ENCODE measurements at places on chromosomes 12 and 14.

DNA sequence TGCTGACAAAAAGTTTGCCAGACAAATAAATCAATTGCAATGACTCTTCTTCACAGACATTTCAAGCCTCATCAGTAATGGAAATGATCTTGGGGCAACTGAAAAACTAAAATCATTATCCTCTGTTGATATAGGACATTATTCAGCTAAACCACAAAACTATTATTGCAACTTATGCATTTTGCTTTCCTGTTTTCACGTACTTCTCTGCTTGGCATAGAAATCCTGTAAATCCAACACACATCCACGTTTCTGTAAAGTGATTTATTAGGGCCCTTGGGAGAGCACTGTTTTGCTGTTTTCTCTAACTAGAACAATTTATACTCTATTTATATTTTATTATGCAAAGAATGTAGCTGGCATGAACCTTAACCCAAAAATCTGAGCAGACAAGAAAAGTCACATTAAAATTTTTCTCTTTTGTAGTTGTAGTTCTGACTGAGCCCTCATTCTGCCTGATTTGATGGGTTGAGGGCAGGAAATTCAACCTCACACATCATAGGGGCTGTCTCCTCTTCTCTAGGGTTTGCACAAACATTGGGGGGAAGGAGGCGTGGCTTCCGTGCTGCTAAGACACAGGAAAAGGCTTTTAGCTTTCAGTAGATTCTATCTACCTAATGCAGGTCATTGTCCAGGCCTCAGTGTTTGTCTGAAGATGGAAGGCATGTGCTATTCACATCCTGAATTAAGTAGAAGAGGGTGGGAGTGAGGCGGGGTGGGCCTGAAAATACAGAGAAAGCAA lies 11.5 kb upstream of the NUP107 start:
- no peak for DNase-seq

DNA sequence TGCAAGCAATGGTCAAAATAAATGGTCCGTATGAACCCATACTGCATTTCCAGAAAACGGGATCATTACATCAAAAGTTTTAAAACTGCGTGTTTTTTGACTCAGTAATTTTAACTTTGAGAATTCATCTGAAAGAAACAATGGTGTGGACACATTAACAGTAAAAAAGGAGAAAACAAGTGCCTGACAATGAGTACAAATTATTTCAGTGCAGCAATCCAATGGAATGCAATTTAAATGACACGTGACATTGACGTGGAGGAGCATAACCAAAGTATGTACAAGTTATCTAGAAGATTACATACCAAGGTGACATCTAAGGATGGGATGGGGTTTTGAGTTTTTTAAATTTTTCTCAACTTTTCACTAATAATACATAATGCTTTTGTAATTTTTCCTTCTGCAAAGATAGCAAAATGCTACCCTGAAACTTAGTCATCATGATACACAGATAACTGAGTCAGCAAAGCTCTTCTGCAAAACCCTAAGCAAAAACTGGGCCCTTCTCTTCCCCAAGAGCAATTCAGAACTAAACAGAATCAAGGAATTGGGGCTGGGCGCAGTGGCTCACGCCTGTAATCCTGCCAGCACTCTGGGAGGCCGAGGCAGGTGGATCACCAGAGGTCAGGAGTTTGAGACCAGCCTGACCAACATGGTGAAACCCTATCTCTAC lies 20.4 kb downstream of the HNRNPC start:
- DNase-seq: no peak

DNA sequence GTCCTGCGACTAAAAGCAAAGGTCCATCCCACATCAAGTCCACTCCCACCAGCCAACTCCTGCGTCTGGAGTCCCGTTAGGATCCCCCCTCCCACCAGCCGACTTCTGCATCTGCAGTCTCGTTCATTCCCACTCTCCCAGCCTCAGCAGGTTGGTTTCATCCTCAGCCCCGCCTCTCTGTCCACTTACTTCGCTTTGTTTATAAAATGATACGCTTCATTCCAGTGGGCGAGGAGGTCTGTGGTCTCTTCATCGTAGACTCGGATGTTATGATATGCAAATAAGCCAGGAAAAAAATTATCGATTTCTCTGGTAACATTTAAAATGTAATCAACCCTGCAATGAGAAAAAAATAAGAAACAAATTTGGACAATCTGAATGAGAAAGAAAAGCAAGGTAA lies 56.8 kb downstream of the SSH1 start:
- no peak for DNase-seq

GRCh38 chr12:43290836-43291235 lies 261.2 kb downstream of the ADAMTS20 start:
- DNase-seq: no peak

- DNase-seq: no peak
Observed at GRCh38 chr12:96093543-96094196, 58.3 kb upstream of the LTA4H start.

DNA sequence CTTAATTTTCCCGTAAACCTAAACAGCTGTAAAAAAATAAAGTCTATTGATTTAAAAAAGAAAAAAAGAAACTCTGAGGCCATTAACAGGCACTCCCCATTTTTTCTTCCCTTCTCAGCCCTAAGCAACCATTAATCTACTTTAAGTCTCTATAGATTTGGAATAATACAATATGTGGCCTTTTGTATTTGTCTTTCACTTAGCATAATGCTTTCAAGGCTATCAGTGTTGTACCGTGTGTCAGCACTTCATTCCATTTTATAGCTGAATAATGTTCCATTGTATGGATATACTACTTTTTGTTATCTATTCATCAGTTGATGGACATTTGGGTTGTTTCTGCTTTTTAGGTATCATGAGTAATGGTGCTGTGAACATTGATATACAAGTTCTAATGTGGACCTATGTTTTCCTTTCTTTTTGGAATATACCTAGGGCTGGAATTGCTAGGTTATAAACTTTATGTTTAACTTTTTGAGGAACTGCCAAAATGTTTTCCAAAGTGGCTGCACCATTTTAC lies 15.7 kb downstream of the CREBL2 start:
- no peak for DNase-seq

DNA sequence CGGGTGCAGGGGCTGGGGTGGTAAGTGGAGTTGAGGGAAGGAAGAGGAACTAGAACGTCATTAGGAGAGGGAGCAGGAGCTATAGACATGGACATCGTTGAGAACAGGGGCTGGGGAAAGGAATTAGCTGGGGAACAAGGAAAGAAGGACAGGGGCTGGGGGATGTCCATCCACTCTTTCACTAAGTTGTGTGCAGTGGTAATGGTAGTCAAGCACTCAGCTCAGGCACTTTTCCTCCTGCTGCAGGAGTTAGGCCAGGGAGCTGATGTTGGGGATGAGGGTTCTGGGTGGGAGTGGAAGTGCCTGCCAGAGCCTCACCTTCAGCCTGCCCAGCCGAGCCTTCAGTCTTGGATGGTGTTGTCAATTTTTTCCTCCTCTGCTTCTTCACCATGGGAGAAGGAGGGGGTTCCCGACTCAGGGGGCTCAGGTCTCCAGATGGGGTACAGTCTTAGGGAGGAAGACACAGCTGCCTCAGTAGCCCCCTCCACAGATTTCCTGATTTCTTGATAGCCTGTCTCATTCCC lies 9.2 kb downstream of the AGAP2 start:
- DNase-seq: no peak

GRCh38 chr12:95633732-95634465 lies 82.6 kb upstream of the USP44 start:
- peak; percentile 13 for DNase-seq

GRCh38 chr12:80756875-80757274 lies 40.2 kb downstream of the MYF5 start:
- peak; percentile 54 for DNase-seq

DNA sequence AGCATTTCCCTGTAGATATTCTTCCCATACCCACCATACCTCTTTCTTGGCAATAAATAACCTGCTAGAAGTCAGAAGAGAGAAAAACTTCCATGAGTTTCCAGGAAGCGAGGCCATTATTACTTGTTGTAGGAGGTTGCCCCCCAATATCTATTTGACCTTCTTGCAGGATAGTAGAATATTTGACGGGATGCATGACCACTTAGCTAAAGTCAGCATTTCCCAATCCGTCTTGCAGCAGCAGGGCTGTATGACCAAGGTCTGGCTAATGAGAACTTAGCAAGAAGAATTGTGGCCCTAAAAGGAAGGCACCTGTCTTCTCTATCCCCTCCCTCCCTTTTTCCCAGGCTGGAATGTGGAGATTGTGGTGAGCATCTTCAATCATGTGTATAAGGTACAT lies 51.5 kb downstream of the NINJ2 start:
- no peak for DNase-seq

GRCh38 chr12:114409852-114410600 lies 4.1 kb upstream of the TBX5 start:
- no peak for DNase-seq

DNA sequence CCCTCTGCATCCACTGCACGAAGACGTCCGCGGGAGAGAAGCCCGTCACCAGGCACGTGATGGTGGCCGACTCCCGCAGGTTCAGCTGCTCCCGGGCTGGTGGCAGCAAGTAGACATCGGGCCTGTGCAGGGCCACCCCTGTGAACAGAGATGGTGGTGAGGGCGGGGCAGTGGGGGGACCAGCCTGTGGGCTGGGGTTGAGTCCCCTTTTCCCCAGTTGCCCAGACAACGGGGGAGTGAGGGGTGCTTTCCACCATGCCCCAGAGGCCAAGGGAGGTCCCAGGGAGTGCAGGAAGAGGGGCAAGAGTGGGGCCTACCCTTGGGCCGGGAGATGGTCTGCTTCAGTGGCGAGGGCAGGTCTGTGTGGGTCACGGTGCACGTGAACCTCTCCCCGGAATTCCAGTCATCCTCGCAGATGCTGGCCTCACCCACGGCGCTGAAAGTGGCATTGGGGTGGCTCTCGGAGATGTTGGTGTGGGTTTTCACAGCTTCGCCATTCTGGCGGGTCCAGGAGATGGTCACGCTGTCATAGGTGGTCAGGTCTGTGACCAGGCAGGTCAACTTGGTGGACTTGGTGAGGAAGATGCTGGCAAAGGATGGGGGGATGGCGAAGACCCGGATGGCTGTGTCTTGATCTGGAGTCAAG lies 328.3 kb downstream of the TMEM121 start:
- no peak for DNase-seq

GRCh38 chr12:85405781-85406522 lies 125.9 kb downstream of the ALX1 start:
- DNase-seq: peak; percentile 17

DNA sequence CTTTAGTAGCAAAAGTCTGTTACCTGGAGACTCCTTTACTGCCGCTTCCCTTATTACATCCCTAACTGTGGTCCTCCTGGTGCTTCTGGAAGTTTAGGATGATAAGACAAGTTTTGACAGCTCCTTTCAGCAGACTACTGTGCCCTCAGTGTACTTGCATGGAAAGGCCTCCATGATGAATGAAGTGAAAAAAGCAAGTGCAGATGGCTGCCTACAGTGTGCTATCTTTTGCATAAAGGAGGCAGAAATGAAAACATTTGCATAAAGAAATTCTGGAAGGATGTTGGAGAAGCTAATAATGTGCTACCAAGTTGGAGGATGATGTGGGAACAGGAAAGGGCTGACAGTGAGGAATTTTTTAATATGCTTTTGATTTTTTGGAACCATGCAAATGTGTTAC lies 4.5 kb downstream of the TCTN2 start:
- DNase-seq: no peak

GRCh38 chr12:18864900-18865561 lies 127.1 kb downstream of the CAPZA3 start:
- peak; percentile 81 for DNase-seq

DNA sequence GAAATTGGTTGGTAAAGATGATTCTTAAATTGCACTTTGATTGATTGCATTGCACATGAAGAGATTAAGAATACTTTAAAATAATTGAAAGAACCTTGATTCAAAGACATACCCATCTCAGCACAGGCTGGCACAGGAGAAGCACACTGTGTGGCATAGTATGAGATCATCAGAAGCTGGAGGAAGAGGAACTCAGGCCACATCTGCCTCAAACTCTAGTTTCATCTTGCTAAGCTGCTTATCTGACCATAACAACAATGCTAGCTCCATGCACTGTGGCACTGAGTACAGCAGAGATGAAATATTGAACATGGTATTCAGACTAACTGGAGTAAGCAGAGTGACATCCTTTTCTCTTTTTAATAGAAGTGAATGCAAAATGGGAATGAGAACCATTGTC lies 99.1 kb downstream of the TBC1D30 start:
- no peak for DNase-seq

DNA sequence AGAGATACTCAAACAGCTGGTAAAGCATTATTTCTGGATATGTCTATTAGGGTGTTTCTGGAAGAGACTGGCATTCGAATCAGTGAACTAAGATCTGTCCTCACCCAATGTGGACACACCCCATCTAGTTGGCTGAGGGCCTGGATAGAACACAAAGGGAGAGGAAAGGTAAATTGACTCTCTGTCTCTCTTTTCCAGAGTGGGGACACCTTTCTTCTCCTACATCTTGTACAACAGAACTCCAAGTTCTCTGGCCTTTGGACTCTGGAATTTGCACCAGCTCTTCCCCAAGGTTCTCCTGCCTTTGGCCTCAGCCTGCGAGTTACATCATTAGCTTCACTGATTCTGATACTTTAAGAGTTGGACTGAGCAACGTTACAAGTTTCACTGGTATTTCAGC lies 1253.9 kb downstream of the SLC16A7 start:
- no peak for DNase-seq

DNA sequence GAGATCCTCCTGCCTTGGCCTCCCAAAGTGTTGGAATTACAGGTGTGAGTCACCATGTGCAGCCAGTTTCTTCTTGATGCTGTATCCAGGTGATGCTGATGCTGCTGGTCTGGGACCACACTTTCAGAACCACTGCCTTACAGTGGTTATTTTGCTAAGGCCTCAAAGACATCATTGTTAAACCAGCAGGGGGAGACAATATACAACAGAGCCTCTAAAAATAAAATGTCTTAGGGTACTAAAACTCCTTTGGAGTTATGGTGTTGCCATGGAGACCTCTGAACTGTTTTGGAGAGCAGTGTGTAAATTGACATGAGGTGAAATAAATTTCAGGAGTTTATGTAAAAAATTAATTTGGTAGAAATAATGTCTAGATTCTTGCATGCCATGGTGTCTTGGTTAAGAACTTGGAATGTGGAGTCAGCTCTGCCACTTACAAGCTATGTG lies 1.1 kb upstream of the ARG2 start:
- DNase-seq: peak; percentile 81

DNA sequence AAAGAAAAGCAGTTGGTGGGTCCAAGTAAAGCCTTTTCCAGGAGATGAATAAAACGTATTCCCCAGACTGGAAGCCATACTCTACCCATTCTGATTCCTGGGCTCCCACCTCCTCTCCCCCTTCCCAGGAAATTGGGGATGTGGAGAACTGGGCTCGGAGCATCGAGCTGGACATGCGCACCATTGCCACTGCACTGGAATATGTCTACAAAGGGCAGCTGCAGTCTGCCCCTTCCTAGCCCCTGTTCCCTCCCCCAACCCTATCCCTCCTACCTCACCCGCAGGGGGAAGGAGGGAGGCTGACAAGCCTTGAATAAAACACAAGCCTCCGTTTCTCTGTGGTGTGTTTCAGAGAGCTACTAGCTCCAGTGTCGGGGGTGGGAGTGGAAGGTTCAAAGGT lies 822 bp upstream of the RDH5 start:
- peak; percentile 67 for DNase-seq

- DNase-seq: peak; percentile 94
Observed at GRCh38 chr14:68442828-68443629, 349.8 kb downstream of the ZFP36L1 start.
